Activated CD4-positive, CD25-positive, alpha-beta regulatory T cell treated with anti-CD3 and anti-CD28 coated beads, Interleukin-2, amount 50 U/mL, for 16 hours (primary cell): ENCODE measurements at places on chromosomes 7 and 10.

GRCh38 chr10:132431537-132432175 lies 34.7 kb downstream of the PWWP2B start:
- no peak for DNase-seq

DNA sequence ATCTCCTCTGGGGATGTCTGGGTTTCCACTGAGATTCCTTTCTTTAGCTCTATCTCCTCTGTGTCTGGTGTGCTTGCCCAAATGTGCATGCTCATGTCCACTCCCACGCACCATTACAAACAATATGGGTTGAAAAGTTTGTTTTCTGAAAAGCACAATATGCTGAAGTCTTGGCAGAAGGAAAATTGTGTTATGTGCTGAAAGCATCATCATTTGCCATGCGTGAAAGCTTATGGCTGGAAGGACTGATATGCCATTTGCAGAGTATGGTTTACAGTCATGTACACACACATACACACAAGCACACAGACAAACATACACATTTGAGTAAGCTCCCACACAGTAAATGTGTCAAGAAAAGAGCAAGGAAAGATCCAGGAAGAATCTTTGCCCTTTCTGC lies 231.6 kb downstream of the SORCS3 start:
- no peak for DNase-seq

DNA sequence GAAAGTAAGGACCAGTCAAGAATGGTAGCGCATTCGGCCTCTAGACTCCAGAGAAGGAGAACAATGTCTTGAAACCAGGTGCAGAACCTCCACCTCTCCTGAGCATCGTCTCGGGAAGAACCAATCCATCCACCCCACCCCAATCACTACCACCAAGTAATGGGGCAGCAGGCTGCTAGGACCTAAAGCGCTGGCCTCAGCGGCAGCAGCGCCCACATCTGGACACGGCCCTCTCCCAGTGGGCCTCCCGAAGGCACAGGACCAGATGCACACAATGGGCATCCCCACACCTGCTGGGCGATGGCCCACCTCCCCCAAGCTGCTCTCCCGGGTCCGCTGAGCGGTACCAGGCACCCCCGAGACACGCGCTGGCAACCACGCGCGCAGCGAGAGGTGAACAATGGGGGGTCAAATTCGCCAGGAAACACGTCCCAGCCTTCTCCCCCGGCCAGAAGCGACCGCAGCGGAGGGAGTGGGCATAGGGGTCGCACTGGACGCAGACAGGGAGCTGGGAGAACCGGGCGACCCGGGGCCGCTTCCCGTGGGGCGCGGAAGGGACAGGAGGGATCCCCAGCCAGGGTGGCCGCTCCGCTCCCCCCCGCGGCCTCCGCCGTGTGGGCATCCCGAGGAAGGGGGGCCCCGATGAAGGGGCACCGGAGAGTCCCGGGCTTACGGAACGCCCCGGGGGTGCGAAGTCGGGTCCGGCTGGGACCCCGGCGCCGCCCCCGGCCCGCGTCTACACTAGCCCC lies 506 bp downstream of the CTTNBP2 start:
- no peak for DNase-seq

- DNase-seq = no peak
Observed at GRCh38 chr7:25124465-25125136, 459 bp downstream of the CYCS start.

DNA sequence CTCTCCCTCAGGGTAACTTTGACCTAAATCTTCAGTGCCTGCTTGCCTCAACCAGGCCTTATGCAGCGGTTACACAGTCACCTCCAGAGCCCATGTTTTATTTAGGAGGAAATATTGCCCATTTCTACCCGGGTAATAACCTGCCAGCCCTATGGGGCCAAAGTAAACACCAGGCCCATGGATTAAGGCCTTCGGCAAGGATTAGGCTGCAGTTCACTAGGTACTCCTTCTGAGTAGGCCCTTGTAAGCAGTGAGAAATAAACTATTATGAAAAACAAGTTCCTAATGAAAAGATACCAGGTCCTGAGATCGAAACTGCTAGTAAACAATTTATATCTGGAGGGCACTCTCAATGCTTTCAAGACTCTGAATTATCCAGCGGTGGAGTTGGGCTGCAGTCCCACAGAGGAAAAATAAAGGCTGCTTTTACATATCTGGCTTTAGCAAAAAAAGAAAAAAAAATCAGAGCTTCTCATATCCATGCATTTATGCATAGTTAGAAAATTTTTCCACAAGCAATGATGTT lies 3.7 kb upstream of the HOXA10 start:
- DNase-seq = no peak

DNA sequence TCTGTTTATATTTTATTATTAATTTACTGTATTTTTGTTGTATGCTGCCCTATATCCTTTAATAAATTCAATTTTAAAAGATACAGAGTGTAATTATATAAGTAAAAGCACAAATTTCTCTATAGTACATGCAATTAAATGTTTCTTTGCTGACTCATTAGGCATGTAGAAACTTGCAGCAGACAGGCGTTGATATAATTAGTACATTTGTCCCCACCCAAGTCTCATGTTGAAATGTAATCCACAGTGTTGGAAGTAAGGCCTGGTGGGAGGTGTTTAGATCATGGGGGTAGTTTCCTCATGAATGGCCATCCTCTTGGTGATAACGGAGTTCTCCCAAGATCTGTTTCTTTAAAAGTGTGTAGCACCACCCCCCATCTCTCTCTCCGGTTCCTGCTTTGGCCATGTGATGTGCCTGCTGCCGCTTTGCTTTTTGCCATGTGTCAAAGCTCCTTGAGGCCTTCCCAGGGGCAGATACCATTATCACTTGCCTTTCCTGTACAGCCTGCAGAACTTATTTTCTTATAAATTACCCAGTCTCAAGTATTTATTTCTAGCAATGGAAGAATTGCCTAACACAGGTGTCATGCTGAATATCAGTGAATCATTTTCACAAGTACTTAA lies 63.7 kb downstream of the TSPAN12 start:
- DNase-seq = no peak

DNA sequence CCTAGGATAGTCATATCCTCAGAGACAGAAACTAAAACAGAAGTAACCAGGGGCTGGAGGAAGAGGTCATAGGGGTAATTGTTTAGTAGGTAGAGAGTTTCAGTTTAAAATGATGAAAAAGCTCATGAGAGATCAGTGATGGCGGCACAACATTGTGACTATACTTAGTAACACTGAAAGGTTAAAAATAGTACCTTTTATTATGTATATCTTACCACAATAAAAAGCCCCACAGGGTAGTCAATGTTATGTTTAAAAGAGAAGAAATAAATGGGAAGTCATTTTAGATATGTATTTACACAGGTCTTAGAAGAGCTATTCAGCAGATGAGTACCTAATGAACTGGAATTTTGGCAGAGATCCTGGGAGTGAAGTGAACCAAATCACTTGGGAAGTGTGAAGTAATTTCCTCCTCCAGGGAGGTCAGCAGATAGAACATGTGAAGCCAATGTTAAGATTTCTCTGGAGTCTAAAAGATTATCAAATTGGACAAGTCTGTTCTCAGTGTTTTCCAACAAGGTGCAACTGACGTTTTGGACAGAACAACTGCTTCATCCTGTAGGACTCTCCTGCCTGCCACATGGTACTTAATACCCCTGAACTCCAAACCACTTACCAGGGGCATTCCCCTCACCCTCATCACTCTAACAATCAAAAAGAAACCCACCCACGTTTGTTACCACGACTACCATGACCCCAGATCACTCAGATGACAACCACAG lies 6.4 kb downstream of the CDCA7L start:
- DNase-seq = peak; percentile 13
